ENCODE measurements at places on chromosomes 16 and 17.
A peak's percentile ranks its signal among the peaks of the same experiment; 100 is the strongest.

DNA sequence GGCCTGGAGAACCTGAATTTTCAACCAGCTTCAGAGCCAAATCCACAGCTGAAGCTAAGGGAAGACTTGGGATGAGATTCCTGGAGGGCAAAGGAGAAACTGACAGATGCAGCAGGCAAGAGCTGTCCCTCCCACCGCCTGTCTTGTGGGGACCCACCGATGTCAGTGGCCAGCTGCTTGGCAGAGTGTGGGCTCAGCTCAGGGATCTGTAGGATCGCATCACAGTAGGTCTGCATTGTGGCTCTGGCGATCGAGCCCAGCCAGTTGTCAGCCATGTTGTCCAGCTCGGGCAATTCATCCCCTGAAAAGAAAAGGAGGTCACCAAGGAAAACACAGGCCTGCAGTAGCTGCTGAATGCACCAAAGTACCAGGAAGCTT lies 60.8 kb downstream of the COG7 start:
- DNase-seq, result no peak

DNA sequence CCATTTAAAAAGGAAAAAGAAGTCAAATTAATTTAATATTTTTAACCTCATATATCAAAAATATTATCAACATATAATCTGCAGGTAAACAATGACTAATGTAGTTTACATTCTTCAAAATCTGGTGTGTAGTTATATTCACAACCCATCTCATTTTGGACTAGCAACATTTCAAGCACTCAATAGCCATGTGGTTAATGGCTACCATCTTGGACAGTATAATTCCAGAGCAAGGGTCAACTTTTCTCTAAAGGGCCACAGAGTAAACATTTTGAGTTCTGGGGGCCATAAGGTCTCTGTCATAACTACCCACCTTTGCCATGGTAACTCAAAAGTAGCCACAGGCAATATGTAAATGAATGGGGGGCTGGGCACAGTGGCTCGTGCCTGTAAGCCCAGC lies 153.9 kb downstream of the PARN start:
- DNase-seq, result no peak

DNA sequence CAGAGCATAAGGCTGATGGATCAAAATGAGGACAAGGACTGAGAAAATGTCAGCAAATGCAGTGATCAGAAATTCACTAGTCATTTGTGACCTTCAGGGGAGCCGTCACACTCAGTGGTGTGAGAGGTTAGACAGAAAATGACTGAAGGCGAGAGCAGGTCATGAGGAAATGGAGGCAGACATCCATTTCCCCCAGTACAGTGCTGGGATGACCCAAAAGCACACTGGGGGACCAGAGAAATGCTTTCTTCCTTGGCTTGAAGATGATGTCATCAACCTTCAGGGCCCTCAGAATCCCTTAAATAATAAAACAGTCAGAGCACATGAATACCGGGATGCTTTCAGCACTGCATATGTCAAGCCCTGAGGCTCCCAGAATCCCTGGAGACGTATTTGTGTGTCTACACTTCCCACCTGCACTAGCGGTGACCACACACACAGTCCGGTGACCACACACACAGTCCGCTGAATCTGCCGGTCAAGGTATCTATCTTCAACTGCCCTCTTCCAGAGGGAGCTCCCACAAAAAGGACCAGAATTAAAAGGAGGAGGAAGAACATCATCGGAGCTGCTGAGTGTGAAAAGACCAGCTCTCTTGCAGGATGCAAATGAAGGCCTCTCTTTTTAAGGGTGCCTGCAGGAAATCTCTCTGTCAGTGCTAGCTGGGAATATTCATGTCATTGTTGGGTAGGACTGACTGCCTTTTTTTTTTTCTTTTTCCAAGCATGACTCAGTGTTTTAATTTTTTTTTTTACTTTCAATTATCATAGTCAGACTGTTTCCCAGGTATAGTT lies 8.2 kb downstream of the UBE2O start:
- DNase-seq, result no peak

- no peak for DNase-seq
These were observed 115.6 kb downstream of the GNAO1 start for GRCh38 chr16:56306690-56307533.

DNA sequence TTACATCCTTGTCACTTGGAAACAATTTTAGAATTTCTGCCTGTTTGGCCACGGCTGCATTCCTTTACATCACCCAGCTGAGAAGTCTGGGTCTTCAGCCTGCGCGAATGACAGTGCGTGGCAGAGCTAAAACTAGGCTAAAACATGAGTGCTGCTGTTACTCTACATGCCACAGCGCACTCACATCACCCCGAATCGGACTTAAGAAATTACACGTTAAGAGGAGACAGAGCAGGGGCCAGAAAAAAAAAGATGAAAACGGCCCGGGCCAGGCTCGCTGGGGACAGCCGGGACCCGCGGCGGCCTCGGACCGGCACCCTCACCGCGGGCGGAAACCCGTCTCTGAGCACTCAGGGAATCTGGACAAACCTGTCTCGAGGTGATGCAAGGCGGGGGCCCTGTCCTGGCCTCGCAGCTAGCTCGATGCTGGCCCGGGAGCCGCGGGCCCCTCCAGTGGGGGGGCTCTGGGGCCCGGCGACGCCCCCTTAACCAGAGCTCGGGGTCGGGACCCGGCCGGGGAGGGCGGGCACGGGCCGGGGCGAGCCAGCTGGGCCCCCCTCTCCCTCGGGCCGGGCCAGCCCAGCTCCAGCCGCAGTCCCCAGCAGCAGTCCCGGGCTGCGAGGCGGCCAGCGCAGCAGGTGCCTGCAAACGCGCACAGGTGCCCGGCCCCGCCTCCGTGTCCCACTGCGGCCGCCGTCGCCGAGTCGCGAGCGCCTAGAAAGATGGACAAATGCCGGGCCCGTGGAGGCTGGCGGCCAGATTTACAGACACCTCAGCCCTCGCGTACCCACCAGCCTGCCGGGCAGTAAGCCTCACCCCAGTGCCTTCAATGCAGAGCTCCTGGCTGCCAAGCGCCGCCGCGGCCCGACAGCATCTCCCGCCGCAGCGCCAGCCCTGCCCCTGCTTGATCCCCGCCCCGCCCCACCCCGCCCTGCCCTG lies at the start of gene AKTIP:
Gene AKTIP (minus strand): TSS at position 879 of the 939 bp plus-strand sequence. CDS start 2,950 bp downstream, outside the sequence.
- DNase-seq, result no peak

- no peak for DNase-seq
These were observed 3.1 kb downstream of the CLCN7 start for GRCh38 chr16:1471569-1472194.

DNA sequence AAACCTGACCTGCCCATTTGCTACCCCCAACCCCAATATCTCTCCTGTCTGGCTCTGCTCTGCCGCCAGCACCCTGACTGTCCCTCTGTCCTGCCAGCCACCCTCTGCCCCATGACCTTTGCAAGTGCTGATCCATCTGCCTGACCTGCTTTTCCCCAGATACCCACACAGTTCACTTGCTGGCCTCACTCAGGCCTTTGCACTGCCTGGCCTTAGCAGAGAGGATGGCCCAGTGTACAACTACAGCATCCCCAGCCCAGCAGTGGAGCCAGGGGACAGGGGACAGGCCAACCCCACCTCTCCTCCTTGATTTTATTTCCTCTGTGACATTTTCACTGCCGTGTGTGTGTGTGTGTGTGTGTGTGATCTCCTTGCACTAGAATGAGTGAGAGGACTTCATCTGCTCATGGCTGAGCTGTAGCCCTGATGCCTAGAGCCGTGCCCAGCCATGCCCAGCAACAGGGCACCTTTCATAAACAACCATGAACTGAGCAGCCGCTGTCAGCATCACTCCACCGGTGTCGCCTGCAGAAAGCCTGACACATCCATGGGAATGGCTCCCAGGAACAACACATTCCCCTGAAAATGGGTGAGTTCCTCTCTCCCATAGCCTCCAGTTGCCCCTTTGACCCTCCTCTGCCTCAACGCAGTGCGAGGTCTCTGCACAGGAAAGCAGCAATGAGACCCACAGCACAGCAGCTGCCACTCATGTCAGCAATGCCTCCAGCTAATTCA lies 36.0 kb upstream of the RBFOX3 start:
- DNase-seq, result no peak

DNA sequence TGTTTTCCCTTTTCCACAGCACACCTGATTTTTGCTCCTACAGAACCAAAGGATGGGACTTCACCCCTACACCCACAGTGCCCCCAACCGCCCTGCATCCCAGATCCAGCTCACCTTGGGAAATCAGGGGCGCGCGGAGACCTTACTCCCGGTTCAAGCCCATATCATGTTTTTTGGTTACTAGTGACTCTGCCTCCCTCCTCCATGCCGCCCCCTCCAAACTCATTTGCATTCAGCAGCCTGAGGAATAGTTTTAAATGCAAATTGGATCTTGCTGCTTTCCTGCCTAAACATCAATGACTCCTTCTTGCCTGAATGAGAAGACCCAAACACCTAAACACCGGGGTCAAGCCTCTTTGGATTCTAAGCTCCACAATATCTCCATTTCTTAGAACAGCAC lies 331.8 kb downstream of the TMEM114 start:
- no peak for DNase-seq

- DNase-seq, result peak; percentile 69
These were observed 53.6 kb downstream of the CDH11 start for GRCh38 chr16:65068151-65068740.

GRCh38 chr17:82914375-82914774 lies 74.6 kb upstream of the ZNF750 start:
- peak; percentile 71 for DNase-seq

GRCh38 chr17:75909812-75910274 lies 5.2 kb upstream of the MRPL38 start:
- DNase-seq, result no peak

- DNase-seq, result no peak
These were observed 98.6 kb downstream of the BANP start for GRCh38 chr16:88049561-88050545.

- DNase-seq, result no peak
These were observed 25.4 kb downstream of the METRNL start for GRCh38 chr17:83104577-83105505.

GRCh38 chr17:38898812-38899348 lies 26.5 kb upstream of the LASP1NB start:
- no peak for DNase-seq

DNA sequence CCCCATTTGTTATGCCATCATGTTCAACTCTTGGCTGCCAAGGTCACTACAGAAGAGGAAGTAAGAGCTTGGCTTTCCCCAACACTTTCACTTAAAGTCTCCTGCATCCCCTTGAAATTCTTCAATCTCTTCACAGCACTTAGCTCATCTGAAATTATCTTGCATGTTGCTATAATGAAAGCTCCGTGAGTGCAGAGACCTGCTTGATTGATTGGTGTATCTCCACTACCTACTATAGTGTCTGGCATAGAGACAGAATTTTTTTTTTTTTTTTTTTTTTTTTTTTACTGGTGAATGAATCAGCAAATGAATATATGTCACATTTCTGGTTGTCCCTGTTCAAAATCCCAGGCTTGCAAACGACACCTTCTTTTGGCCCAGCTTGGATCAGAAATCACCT lies 1.9 kb upstream of the SDR42E1 start:
- no peak for DNase-seq

DNA sequence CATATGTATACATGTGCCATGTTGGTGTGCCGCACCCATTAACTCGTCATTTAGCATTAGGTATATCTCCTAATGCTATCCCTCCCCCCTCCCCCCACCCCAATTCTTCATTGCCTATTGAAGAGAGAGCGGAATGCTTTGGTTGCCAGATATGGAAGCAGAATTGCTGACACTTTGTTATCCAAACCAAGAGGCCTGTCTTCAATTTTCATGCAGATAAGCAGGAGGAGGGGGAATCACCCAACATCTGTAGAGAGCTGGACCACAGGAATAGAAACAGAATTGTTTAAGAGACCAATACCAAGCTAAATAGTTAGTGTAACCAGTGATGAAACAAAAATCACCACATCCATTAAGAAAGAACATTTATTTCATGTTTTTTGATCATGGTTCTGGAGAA lies 7.1 kb downstream of the ASPA start:
- no peak for DNase-seq

DNA sequence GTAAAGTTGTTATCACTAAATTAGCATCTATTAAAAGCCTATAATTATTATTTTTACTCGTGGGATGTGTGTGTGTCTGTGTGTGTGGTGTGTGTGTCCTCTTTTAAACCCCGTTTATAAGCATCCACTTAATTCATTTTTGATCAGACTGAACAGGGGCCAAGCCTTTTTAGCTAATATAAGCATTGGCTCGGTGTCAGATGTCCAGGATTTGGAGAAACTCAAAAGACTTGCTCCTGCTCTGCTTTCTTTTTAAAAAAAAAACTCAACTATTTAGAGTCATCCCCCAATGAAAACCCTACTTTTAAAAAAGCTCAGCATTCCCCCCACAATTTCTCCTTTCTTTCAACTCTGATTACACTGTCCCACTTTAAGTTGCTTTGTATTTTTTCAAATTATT lies 459.3 kb upstream of the MAF start:
- DNase-seq, result no peak

GRCh38 chr16:88703486-88704309 lies 2.5 kb downstream of the RNF166 start:
- no peak for DNase-seq

GRCh38 chr17:5047446-5047845 lies 12.2 kb upstream of the SLC52A1 start:
- DNase-seq, result no peak

DNA sequence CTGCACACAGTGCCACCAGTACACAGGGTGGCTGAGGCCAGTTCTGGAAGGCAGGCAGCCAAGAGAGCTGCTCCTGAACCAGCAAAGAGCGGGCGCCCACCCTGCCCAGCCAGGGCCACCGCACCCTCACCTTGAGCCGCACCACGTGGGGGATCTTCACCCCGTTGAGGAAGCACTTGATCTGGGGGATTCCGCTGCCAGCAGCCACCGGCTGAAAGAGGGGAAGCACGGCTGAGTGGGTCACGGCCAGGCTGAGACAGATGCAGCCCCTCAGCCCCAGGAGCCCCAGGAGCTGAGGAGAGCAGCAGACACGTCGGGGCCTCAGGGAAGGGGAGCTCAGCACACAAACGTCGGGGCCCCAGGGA lies 14.6 kb upstream of the CCDC154 start:
- no peak for DNase-seq

DNA sequence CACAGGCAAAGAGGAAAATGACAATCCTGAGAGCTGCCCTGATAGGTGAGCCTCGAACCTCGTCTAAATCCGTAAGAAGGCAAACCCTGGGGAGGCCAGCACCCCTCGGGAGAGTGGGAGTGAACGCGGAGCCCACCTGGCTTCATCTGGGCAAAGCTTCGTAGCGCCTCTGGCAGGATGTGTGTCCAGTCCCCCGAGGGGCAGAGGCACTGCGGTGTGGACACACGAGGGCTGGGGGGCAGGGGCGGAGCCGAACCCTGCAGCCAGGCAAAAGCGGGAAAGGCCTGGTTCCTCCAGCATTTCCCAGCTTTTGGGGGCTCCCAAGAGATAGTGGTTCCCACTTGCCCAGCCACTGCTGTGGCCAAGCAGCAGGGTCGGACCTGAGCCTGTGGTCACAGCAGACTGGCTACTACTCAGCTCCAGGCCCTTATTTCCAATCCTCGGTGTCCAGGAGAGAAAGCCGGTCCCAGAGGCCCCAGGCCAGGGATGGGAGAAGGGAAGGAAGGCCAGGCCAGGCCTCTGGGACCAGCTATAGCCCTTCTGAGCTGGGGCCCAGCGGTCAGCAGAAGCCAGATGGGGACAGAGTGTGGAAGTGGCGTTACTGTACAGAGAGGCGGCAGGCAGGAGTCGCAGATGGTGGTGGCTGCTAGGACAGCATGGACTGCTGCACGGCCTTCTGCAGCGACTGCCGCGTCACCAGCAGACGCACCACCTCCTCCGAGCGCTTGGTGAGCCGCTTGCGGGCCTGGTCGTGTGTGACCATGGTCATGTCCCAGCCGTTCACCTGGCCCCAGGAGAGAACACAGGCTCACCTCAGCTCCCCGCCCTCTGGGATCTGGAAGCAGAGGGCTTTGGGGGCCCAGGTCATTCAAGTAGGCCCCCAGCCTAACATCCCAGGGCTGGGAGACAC lies 5.0 kb downstream of the TAX1BP3 start:
- DNase-seq, result no peak

All from AG08395 (cell line).